Uterus (tissue), 4 donors: ENCODE measurements at places on chromosomes 1 and 21. TPM values are rescaled to one million over a fixed set of nuclear protein-coding genes. Genes with fewer than 3 reads are reported as not detected.
A peak's percentile ranks its signal among the peaks of the same experiment; 100 is the strongest.

The FLAD1 gene
- 25.6 TPM for total RNA-seq

DNA sequence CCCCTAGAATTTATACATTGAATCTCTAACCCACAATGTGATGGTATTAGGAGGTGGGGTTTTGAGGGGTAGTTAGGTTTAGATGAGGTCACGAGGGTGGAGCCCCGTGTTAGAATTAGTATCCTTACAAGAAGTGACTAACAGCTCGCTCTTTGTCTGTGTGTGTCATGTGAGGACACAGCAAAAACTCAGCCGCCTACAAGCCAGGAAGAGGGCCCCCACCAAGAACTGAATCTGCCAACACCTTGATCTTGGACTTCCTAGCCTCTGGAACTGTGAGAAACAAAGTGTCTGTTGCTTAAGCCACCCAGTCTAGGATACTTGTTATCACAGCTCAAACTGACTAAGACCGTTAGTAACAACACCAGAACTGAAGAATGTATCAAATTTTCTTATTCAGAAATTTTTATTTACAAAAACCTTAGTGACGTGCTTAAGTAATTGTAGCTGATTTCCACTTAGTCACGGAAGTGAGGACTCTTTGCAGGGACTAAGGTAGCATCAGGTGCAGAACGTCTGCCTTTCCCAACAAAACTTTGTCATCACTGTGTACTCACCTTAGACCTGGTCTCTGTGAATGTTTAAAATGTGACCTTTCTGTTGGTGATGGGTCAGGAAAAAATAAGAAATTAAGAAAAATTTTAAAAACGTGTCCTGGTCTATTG is 24.5 kb upstream of the LRRC8C start:
- H3K4me3 ChIP-seq = no peak overlapping the region
- H3K27ac ChIP-seq = peak overlapping the region; percentile 32
- DNase-seq = no peak

- no peak overlapping the region for H3K4me3 ChIP-seq
- no peaks in the 10 kb centered on the region for H3K36me3 ChIP-seq
- no peaks in the 10 kb centered on the region for H3K4me1 ChIP-seq
- no peak for DNase-seq
Measured at GRCh38 chr1:108841703-108842102, 15.2 kb downstream of the AKNAD1 start.

DNA sequence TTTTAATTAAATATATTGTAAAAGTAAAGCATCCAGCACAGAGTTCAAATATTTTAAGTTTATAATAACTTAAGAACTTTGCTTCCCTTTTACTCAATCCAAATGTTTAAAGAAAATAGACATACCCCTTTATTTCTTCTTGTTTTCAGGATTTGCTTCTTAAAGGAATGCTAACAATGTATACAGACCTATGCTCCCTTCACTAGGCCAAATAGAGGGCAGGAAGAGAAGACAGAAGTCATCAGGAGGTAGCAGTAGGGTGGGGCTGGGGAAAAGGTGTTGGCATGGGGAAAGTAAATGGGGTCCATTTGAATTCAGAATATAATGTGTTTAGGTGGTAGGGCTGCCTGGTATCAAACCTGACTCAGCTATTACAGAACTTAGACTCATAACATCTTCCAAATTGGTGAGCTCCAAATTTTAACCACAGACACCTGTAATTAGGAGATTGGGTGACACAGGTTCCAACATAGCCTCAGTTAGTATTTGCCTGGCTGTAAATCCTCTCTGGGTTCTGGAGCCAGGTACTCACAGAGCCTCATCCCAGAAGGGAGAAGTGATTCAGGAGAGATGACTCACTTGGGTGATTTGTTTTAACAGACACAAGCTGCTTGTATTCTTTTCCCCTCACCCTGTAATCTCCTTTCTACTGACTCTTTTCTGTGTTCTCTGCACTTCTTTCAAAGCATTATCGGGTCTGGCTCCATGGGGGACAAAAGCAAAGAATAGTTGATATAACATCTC is 60.1 kb upstream of the DUSP10 start:
- no peaks in the 10 kb centered on the region for H3K36me3 ChIP-seq
- no peaks in the 10 kb centered on the region for H3K4me1 ChIP-seq
- no peak overlapping the region for H3K27ac ChIP-seq
- H3K4me3 ChIP-seq = no peak overlapping the region
- no peaks in the 10 kb centered on the region for H3K27me3 ChIP-seq

GRCh38 chr1:47533793-47534328 is 96.0 kb downstream of the FOXD2 start:
- H3K4me3 ChIP-seq = no peak overlapping the region
- no peaks in the 10 kb centered on the region for H3K4me1 ChIP-seq
- no peaks in the 10 kb centered on the region for H3K27me3 ChIP-seq
- no peaks in the 10 kb centered on the region for H3K36me3 ChIP-seq
- no peak overlapping the region for H3K27ac ChIP-seq
- no peak for DNase-seq

The RORC gene
- 0.51 TPM for total RNA-seq

The FMOD gene
- 41.8 TPM for total RNA-seq

DNA sequence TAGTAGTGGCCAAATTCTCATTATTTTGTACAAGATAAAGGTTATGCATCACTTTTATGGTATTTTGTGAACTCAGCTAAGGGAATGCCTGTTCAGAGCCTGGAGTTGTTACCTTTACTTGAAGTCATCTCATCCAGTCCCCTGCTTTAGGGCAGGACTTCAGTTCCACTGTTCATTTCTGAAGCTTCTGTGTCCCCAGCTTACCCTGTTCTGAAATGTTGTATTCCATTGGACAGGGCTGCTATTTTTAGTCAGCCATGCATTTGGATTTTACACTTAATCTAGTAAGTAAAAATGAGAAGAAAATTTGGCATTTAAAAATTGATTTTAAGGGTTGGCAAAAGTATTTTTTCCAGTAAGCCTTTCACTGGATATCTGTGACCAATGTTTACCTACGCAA is 11.6 kb upstream of the C4BPB start:
- no peaks in the 10 kb centered on the region for H3K27me3 ChIP-seq
- H3K4me3 ChIP-seq = no peak overlapping the region
- H3K4me1 ChIP-seq = no peaks in the 10 kb centered on the region
- no peak for DNase-seq
- no peaks in the 10 kb centered on the region for H3K36me3 ChIP-seq

DNA sequence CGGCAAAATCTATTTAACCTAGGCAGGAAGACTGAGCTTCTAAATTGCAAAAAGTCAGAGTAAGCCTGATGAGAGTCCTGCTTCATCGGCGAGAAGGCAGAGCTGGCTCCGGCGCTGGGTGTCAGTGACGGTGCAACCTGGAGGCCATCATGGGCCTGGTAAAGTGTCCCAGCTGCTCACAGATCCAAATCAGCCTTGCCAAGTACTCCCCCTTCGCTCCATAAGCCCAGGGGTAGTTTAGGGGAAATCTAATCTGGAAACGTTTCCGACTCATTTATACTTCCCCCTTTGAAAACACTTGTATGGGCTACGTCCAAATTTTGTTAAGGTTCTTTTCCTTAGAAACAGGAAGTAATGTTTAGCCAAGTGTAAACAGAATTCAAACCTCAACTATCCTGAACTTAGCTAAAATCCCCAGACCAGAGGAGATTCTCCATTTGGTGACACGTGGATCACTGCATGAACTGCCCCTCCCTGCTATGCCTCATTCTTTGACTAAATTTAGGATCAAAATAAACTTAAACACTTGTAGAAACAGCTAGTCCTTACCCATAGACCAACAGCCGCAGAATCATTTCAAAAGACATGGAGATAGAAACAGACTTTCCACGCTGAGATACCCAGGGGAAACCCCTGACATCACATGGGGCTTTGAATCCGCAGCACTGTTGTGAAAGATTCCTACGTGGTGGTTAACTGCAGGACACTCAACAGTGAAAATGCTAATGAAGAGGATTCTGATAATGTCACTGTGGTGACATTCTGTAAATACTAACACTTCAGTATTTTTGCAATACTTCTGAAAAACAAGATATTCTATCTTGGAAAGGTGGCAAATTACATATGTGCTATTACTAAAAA is 172.7 kb downstream of the TGFBR3 start:
- H3K27ac ChIP-seq = peak overlapping the region; percentile 96
- no peaks in the 10 kb centered on the region for H3K27me3 ChIP-seq
- H3K4me1 ChIP-seq = peaks cover 16% of the 10 kb centered on the region

GRCh38 chr1:65458730-65459396 is 38.4 kb downstream of the LEPR start:
- no peaks in the 10 kb centered on the region for H3K4me1 ChIP-seq
- no peak overlapping the region for H3K4me3 ChIP-seq
- DNase-seq = no peak

GRCh38 chr21:29477941-29478340 is 179.2 kb downstream of the BACH1 start:
- no peak for DNase-seq
- H3K27me3 ChIP-seq = no peaks in the 10 kb centered on the region
- H3K4me3 ChIP-seq = no peak overlapping the region
- H3K27ac ChIP-seq = no peak overlapping the region
- H3K4me1 ChIP-seq = no peaks in the 10 kb centered on the region
- H3K36me3 ChIP-seq = no peaks in the 10 kb centered on the region

DNA sequence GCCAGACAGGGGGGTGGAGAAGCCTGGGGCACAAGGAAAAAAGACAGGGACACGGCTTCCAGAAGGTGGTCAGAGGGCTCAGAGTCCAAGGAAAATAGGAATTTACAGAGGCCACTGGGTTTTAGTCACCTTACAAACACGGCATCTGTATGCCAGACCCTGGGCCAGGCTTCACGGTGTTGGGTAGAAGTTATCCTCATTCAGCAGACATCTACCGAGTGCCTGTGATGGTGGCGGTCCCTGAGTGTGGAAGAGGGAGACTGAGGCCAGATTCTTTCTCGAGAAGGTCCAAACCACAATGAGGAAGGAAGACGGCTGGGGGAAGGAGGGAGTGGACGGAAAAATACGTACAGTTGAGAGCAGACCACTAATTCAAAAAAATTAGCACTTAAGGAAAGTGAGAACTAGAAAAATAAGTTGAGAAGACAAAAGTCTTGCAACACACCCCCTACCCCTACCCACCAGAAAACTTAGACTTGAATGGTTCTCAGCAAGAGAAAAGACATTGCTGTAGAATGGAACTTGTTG is 864 bp upstream of the BTG2 start:
- H3K4me1 ChIP-seq = peaks cover 13% of the 10 kb centered on the region
- peak overlapping the region; percentile 95 for H3K27ac ChIP-seq
- DNase-seq = no peak
- H3K4me3 ChIP-seq = peak overlapping the region; percentile 32
- no peaks in the 10 kb centered on the region for H3K36me3 ChIP-seq
- H3K27me3 ChIP-seq = no peaks in the 10 kb centered on the region

DNA sequence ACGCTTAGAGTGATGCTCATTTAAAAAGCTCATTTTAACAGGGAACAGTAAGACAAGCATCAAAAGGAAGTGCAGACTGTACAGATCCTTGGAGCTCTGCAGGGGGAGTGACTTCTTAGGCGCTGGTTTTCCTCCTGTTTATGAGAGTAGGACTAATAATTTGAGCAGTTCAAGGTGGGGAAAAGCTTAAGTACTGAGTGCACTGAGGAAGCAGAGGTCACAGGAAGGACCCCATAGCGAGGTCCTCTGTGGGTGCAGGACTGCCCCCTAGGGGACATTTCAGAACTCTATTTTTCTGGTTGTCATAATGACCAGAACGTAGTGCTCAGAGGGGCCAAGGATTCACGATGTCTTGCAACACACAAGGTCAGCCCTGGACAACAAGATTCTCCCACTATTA is 112.1 kb downstream of the HLCS start:
- DNase-seq = no peak
- H3K36me3 ChIP-seq = no peaks in the 10 kb centered on the region
- no peak overlapping the region for H3K4me3 ChIP-seq
- H3K27ac ChIP-seq = no peak overlapping the region
- no peaks in the 10 kb centered on the region for H3K27me3 ChIP-seq
- H3K4me1 ChIP-seq = no peaks in the 10 kb centered on the region

GRCh38 chr1:235913311-235913710 is 46.6 kb upstream of the LYST start:
- no peaks in the 10 kb centered on the region for H3K36me3 ChIP-seq
- H3K27ac ChIP-seq = no peak overlapping the region
- no peaks in the 10 kb centered on the region for H3K27me3 ChIP-seq
- peaks cover 4% of the 10 kb centered on the region for H3K4me1 ChIP-seq
- no peak for DNase-seq

The CRYBG2 gene
- total RNA-seq = not detected

The PADI1 gene
- not detected for total RNA-seq

GRCh38 chr1:91872559-91873081 is 13.3 kb downstream of the TGFBR3 start:
- H3K36me3 ChIP-seq = no peaks in the 10 kb centered on the region
- peak overlapping the region; percentile 33 for H3K27ac ChIP-seq
- peaks cover 15% of the 10 kb centered on the region for H3K4me1 ChIP-seq
- DNase-seq = no peak
- H3K27me3 ChIP-seq = no peaks in the 10 kb centered on the region

The COP1 gene
- total RNA-seq = 85.5 TPM

DNA sequence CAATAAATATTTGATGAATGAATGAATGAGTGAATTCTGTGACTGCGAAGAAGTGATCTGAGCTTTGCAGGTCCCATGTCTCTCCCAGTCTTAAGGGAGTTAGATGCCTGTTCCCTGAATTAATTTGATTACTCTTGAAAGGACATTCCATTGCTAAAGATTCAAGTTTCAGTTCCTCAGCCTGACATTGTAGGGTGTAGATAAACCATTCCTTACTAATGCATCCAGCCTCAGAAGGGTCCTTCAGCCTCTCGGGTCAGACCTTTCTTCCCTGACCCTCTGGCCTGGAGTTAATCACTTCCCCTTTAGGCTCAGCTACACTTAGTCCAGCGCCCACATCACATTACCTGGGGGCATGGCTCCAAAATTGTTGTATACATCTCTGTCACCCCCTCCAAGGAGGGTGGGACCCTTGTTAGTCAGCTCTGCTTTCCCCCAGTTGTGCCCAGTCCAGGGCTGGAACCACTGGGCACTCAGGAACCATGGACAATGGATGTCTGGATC is 2.6 kb downstream of the INSRR start:
- no peak overlapping the region for H3K27ac ChIP-seq
- peaks cover 3% of the 10 kb centered on the region for H3K27me3 ChIP-seq
- no peak for DNase-seq
- no peaks in the 10 kb centered on the region for H3K4me1 ChIP-seq
- H3K4me3 ChIP-seq = no peak overlapping the region

DNA sequence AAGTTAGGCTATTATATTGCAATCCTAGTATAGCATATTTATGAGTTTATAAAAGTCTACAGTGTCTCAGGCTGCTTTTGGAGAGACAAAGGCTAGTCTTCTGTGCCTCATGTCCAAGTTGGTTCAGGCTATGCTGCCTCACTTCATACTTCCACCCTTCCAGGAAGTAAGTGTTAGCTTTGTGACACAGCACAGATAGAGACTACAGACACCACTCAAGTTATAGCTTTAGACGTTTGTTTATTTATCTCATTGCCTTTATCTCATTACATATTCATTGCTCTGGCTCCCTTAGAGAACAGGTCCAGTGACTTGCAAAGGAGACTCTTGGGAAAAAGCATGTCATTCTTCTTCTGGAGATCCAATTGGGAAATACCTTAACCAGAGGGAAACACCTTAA is 22.6 kb upstream of the GBP4 start:
- no peaks in the 10 kb centered on the region for H3K4me1 ChIP-seq
- no peaks in the 10 kb centered on the region for H3K36me3 ChIP-seq
- no peak for DNase-seq
- no peak overlapping the region for H3K4me3 ChIP-seq

- no peaks in the 10 kb centered on the region for H3K27me3 ChIP-seq
- H3K36me3 ChIP-seq = no peaks in the 10 kb centered on the region
- no peak for DNase-seq
- no peak overlapping the region for H3K27ac ChIP-seq
- H3K4me3 ChIP-seq = no peak overlapping the region
Measured at GRCh38 chr1:112719706-112720105, 4.6 kb upstream of the PPM1J start.

- DNase-seq = no peak
- no peaks in the 10 kb centered on the region for H3K27me3 ChIP-seq
- peak overlapping the region; percentile 58 for H3K4me3 ChIP-seq
- H3K4me1 ChIP-seq = no peaks in the 10 kb centered on the region
- H3K27ac ChIP-seq = peak overlapping the region; percentile 84
- H3K36me3 ChIP-seq = no peaks in the 10 kb centered on the region
Measured at GRCh38 chr1:169106921-169107602, 572 bp downstream of the ATP1B1 start.

The SYT2 gene
- total RNA-seq = not detected
